Urinary bladder (tissue), 4 donors: ENCODE measurements at places on chromosomes 11 and 22. TPM values are rescaled to one million over a fixed set of nuclear protein-coding genes. Genes with fewer than 3 reads are reported as not detected.

The MGAT3 gene
- 4.2 TPM for total RNA-seq

The GAS2 gene
- 18.8 TPM for total RNA-seq

The BLID gene
- total RNA-seq: 15.6 TPM

The CERK gene
- total RNA-seq: 25.4 TPM

The CENPM gene
- 6.2 TPM for total RNA-seq

The KCNK4 gene
- not detected for total RNA-seq

The MS4A15 gene
- not detected for total RNA-seq

The TMEM191C gene
- total RNA-seq: 0.85 TPM
